D721Med (cell line): ENCODE measurements at places on chromosomes 5 and 9.

DNA sequence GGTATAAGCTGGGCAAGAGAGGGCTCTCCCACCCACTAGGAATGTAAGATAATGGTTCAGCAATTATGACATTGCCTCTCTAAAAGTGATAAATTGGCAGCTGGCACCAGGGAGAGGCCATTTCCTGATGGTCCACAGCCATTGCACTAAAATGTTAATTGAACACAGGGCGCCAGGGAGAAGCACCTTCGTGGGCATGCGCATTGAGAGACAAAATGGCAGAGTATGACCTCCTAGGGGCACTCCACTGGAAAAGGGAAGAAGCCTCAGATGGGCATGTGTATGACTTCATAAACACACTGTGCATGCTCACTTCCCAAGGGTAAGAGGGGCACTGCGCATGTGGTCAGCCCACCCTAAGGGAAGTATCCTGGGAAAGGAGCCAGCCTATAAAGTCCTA is 419.2 kb downstream of the AGTPBP1 start:
- no peak for DNase-seq

GRCh38 chr5:139470821-139471300 is at the start of gene SMIM33:
Gene SMIM33 (plus strand): TSS chr5:139471004. CDS start chr5:139471122, 118 bp downstream.
- no peak for DNase-seq

DNA sequence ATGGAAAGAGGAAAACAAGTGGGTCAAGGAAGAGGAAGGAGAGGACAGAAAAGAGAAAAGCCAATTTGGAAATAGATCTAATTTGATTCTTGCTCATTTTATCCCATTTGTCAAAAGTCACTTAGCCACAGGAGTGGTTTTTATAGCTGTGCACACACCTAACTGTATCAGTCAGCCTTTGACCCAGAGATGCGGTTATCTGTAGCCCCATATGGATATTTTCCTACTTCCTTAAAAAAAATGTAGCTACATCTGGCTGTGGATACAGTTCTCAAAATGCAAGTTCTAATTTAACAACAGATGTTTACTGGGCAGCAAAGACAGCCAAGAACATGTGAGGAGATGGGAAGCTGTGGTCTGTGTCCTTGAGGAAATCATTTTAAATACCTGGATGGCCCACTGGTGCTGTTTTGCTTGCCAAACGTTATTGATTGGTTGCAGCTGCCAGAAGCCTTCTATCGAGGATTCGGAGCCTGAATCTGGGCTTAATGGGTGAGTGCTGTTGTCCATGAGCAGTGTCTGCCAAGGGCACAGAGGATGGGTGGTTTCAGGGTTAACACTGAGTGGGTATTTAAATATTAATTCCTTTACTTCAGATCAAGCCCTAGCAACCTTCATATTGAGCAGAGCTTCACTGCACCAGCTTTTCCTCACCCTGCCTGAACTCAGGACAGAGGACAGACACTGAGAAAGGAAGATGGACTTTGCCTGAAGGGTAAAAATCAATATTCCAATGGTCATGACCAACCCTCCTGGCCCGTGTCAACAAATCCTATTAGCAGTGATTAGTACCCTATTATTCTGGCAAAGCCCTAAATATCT is 92.2 kb downstream of the APBA1 start:
- no peak for DNase-seq

GRCh38 chr9:79885093-79885857 is 313.5 kb downstream of the TLE4 start:
- no peak for DNase-seq

DNA sequence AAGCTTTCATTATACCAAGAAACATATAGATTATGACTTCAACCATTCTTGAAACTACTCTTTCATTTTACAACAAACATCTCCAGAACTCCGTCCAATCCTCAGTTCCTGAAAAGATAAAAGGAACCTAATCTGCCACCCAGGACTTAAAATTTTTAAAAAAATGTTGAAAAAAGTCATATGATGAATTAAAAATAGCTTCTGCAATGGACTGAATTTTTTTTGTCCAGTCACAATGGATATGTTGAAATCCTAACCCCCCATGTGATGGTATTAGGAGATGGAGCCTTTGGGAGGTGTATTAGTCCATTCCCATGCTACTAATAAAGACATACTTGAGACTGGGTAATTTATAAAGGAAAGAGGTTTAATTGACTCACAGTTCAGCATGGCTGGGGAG is 2.7 kb upstream of the ALDH1A1 start:
- DNase-seq, result no peak

GRCh38 chr5:136701191-136701590 is 335.8 kb upstream of the TRPC7 start:
- DNase-seq, result no peak

- no peak for DNase-seq
These were observed 22.6 kb upstream of the CSF1R start for GRCh38 chr5:150108711-150109514.

DNA sequence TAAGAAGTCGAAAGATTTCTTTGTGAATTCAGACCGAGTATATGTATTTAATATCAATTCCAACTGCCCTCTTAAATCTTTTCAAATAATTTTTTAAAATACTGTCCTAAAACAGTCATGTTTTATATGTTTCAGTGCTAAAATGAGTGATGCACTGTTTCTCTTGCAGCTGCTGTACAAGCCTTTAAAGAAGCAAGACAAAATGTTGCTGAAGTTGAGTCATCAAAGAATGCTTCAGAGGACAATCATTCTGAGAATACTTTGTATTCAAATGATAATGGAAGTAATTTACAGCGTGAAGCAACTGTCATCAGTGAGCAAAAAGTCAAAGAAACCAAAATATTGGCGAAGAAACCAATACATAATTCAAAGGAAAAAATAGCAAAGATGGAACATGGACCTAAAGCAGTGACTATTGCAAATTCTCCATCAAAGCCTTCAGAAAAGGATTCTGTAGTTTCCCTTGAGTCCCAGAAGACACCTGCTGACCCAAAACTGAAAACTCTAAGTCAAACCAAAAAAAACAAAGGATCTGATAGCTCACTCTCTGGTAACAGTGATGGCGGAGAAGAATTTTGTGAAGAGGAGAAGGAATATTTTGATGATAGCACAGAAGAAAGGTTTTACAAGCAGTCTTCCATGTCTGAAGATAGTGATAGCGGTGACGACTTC is 58.0 kb downstream of the LOX start:
- no peak for DNase-seq

DNA sequence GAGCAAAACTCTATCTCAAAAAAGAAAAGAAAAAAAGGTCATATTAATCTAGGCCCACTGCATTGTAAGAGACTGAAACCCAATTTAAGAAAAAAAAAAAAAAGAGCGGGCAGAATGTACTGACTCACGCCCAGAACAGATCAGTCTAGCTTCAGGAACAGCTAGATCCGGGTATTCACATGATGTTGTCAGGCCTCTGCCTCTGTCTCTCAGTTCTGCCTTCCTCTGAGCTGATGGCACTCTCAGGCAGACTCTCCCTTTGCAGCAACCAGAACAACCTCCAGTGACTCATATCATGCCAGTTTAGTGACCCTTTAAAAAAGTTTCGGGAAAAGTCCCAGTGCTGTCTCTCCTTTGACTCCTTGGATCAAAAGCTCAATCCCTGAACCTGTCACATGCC is 53.0 kb downstream of the NEURL1B start:
- no peak for DNase-seq

GRCh38 chr5:109413458-109413857 is 3.7 kb upstream of the PJA2 start:
- no peak for DNase-seq

DNA sequence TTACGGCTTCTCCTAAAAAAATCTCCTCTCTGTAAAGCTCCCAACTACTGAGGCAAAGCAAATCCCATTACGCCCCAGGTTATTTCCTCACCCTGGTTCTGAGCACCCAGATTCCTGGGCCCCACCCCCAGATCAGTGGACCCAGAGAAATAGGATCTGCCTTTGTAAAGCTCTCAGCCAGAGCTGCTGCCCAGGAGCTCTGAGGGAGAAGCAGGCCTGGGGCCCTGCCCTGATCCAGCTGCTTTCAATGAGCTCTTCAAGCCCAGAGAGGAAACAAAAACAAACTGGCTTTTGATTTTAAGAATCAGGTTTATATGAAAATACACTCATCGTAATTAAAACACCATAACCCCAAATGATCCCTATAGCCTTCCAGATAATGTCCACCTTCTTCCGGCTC is 124.5 kb downstream of the C5orf15 start:
- DNase-seq, result no peak

- DNase-seq, result no peak
These were observed 2.7 kb downstream of the RGMB start for GRCh38 chr5:98776066-98776705.

- DNase-seq, result no peak
These were observed 90.7 kb upstream of the DHFR start for GRCh38 chr5:80745490-80745889.

- no peak for DNase-seq
These were observed 282.9 kb downstream of the NR3C1 start for GRCh38 chr5:143120460-143121134.

DNA sequence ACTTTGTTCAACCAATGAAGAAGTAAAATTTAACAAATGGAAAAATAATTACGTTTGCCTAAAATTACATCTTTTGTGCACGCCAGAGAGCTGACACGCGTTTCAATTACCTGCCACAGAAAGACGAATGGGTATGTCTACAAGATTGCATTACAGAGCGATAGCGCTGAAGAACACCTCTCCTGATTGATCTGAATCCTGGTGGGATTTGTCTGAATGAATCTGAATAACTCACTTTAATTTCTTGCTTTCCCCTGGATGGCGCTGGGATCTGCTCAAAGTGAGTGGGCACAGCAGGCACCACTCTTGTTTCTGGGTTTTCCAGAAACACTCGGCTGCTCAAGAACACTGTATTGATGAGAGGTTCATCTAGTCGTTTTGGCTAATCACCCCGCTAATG is 148.8 kb upstream of the TBC1D2 start:
- DNase-seq, result no peak

DNA sequence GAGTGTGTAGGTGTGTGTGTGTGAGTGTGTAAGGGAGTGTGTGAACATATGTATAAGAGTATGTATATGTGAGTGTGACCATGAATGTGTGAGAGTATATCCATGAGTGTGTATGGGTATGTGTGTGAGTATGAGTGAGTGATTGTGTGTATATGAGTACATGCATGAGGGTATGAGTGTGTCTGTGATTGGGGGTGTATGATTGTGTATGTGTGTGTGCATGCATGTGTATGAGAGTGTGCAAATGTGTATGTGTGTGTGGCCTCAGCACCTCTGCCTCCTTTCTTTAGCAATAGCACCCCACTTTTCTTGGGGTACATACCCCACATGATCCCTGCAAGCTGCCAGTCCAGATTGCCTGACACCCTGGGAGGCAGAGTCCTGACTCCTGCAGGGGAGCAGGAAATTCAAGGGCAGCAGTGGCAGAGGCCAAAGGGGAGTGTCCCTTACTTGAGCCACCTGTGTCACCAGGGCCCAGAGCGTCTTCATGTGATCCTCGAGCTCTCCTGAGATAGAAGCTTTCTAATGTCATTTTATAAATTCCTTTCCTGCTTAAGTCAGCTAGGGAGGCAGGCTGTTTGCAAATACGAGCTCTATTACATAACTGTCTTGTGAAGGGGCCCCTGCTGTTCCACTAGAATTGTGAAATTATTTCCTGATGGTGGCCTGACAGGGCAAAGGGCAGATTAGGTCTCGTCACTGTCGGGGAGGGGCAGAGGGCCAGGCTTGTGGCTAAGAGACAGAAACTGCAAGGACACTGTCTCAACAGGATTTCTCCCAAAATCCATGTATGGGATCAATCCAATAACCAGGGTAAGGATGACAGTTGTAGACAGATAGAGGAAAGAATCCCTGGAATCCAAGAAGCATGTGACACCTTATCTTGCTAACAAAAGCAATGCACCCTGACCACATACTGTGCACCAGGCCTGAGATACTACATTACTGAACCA is 389.1 kb downstream of the GADD45G start:
- DNase-seq, result no peak

DNA sequence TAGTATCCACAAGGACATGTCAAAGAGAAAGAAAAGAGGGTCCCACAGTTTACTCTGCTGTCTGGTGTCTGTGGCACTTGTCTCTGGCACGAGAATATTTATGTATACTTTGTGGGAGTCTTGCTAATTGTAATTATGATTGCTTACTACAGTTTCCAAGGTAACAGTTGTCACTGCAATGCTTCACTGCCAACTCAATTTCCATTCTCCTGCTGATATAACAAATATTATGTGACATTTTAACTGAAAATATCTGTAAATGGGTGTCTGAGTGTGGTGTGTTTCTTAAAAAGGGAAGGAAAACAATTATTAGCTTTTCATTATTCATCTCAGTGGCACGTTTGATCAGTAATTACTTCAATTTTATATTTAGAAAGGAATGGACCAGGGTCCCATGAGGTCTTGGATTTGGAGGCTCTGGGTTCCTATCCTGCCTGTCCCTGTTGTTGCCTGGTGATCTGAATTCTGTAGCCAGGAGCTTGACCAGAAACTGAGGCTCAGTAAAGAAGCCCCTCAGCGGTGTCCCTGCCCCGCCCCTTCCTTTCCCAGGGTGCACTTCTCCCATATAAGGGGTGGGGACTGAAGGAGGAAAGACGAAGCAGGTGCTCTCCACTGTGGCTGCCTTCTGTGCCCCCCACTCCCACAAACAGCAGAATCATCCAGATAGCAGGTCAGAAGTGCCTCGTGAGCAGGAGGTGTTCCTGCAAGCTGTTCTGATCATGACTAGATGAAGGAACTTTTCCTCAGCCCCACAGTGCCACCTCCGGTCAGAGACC is 137.3 kb upstream of the KIF2A start:
- DNase-seq, result no peak

DNA sequence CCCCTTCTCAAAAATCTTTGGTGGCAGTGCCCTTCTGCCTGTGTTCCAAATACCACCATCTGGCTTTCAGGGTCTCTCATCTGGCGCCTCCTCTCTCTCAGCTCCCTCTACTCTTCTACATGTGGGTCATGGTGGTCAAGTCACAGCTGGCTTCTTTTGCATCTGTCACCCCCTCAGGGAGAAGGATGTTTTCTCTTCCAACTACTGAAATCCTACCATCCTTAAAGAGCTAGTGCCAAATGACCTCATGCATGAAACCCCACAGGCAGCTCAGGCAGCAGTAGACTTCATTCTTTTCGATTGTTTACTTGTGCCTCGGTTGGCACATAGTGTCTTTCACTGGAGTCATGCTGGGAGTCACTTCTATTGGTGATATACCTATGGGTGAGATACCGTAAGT is 219.2 kb downstream of the DCP2 start:
- no peak for DNase-seq
